ENCODE measurements at places on chromosomes 3 and 15.

DNA sequence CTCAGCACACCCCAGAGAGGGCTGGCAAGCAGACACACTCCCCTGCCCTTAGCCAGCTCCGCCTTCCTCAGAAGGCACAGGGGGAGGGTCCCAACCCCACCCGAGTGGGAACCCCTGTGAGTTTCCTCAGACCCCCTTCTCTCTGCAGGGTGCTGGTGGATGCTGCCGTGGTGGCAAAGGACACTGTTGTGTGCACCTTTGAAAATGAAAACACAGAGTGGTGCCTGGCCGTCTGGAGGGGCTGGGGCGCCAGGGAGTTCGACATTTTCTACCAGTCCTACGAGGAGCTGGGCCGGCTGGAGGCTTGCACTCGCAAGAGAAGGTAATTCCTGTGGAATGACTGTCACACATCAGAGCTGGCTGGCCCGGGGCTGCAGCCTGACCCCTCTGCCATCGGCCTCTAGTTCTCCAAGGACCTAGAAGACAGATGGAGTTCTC lies 149.4 kb downstream of the LRRK1 start:
- DNase-seq, result no peak

GRCh38 chr3:25648107-25648535 lies 16.6 kb downstream of the TOP2B start:
- peak; percentile 88 for DNase-seq

DNA sequence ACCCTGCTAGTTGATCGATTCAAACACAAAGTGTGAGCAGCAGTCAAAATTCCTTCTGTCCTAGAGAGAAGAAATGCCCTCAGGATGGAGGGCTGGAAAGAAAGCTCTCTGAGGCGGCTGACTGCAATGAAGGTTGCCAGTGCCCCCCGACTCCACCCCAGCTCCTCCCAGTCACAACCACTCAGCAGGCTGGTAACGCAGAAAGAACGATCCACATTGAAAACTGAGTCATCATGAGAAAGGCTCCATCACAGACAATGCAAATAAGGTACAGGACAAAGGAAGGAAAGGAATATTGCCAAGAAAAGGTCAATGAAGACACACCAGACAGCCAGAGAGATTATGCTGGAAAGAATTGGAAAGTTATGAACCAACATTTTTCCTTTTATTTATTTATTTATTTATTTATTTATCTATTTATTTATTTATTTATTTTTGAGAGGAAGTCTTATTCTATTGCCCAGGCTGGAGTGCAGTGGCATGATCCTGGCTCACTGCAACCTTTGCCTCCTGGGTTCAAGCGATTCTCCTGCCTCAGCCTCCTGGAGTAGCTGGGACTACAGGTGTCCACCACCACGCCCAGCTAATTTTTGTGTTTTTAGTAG lies 17.4 kb upstream of the VGLL4 start:
- DNase-seq, result no peak

DNA sequence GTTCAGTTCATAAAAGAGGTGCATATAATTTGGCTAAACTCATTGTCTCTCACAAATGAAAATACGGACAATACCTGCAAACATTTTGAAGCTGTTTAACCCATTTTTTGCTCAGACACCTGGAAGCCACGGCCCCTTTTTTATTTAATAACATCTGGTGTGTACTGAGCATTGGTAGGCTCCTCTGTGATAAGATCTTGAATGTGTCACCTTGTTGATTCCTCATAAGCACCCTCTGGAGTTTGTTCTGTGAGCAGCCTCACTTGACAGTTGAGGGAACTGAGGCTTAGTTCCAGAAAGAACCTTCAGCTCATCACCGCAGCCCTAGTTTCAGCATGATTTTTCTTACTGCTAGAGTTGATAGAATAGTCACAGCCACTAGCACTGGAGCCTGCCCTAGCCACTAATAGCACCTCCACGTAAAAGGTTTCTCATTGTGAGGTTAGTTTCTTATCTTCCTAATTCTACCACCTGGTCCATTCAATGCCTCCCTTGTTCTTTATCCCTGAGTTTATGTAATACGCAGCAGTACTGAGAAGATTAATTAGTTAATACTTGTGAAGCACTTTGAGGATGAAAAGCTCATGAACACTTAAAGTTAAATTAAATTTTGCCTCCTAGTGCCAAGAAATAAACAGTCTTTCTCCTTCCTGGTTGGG lies 71.9 kb downstream of the ITPR1 start:
- no peak for DNase-seq

DNA sequence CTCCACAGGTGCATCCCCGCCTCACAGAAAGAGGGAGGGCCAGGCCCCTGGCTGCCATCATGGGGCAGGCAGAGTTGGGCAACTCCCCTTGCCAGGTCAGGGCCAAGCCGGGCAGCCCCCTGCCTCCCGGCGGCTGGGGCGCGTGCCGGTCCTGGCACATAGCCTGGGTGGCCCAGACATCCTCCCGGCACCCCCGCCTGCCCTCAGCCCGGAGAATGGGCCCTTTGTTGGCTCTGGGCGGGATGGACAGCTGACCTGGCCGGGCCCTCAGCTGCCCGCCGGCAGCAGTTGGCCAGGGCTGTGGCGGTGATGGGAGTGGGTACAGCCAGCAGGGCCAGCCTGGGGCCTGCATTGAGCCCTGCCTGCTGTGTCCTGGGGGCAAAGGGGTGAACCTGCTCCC lies 16.5 kb downstream of the PLXNA1 start:
- no peak for DNase-seq

GRCh38 chr3:96813820-96814650 lies at the start of gene EPHA6:
Gene EPHA6, plus strand, starts transcription at chr3:96814594.
- DNase-seq, result no peak

GRCh38 chr15:74461847-74462511 lies 1.0 kb upstream of the UBL7 start:
- DNase-seq, result no peak

DNA sequence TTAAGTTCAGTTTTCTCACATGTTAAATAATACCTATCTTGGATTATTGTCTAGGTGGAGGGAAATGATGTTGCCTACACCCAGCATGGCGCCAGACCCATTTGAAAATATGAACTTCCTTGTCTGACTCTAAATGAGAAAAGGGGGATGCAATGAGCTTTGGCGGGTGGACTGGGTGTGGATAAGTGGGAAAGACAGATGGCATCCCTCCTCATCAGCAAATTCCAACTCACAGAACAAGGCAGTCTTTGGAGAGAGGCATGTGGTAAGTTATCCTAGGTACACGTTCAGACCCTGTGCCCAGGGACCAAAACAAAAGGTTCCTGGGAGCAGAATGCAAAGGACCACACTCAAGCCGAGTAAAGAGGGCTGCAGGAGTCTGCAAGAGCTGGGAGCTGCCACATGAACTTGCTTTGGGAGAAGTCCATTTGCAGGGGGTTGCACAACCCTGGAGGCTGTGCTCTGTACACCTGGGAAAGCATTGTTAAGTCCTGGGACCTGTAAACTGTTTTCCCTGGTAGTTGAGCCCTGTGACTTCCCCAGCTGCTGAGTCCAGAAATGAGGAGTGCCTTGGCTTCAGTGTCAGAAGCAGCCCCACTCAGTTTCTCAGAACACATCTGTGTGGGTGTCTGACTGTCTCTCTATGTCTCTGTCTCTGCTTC lies 102.3 kb upstream of the TPM1 start:
- no peak for DNase-seq

- no peak for DNase-seq
These were observed 55.2 kb downstream of the TMOD3 start for GRCh38 chr15:51884517-51885236.

GRCh38 chr3:121722411-121722810 lies 27.1 kb downstream of the GOLGB1 start:
- DNase-seq, result no peak

DNA sequence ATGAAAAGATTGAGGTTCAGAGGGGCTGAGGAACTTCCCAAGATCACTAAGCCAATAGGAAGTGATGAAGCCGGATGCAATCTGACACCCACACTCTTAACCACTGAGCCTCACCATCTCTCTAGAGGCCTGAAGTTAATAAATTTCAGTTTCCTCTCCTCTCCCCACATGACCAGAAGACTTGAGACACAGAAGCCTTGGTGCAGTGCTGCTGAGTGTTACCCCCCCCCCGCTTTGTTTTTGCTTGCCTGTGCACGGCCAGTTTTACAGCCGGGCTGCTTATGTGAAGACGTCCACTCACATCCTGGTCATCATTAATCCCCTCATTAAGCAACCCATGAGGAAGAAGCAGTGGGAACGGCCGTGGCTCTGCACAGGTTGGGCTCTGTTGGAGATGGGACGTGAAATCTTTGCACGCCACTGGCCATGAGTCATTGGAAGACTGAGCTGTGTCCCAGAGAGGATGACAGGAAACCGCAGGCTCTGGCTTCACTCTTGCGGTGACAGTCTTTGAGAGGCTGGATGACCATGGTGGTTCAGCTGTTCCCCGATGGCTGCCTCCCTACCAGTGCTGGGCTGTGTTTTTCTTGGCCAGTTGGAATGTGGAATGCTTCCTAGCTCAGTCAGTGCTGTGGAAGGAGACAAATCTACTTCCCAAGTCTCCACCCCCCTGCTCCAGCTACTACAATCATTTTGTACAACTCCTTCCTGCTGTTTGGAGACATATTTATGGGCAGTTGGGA lies 232.6 kb upstream of the LRTM1 start:
- no peak for DNase-seq

GRCh38 chr3:66481071-66482017 lies 19.5 kb downstream of the LRIG1 start:
- DNase-seq, result peak; percentile 19

- DNase-seq, result no peak
These were observed 1233.1 kb upstream of the ALCAM start for GRCh38 chr3:104133630-104134029.

- no peak for DNase-seq
These were observed 3.3 kb downstream of the CRYBG3 start for GRCh38 chr3:97825101-97825500.

- DNase-seq, result no peak
These were observed 1133.5 kb downstream of the ROBO1 start for GRCh38 chr3:78634316-78634715.

GRCh38 chr3:40871394-40871793 lies 327.9 kb upstream of the CTNNB1 start:
- DNase-seq, result no peak

DNA sequence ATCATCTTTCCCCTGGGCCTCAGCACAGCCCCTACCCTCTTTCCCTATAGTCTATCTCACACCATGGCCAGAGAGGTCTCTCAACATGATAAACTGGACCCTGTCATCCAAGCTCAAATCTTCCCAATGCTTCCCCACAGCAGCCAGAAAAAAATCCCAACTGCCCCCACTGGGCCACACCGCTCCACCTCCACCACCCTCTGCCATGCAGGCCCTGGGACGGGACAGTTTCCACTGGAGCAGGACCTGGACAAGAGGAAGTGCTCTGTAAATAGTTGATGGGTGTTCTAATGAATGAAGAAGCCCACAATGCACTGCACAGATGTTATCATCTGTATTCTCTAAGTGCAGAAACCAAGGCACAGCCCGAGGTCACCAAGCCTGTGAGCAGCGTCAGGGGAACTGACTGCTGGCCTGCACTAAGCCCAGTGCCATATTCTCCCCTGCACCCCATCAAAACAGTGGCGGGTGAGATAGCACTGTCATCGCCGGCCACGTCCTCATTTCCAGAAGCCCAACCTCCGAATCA lies 161.1 kb downstream of the NUP210 start:
- DNase-seq, result no peak

GRCh38 chr3:129549006-129549800 lies 6.2 kb downstream of the H1-8 start:
- DNase-seq, result no peak

DNA sequence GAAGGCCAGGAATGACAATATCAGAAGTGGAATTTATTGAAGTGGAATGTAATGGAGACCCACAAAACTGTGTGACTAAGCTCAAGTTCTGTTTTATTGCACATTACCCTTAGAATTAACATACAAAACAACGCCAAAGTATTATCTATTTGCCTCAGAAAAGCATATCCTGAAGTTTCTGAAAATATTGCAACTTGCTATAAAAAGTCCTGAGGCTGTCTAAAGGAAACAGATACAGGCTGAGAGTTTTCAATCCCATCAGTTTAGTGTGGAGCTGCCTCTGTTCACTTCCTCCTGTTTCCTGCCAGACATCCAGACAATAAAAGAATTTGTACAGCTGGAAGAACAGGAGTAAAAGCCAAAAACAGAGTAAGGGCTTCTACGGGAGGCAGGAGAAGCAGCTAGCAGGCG lies 108.8 kb downstream of the FBN1 start:
- no peak for DNase-seq

DNA sequence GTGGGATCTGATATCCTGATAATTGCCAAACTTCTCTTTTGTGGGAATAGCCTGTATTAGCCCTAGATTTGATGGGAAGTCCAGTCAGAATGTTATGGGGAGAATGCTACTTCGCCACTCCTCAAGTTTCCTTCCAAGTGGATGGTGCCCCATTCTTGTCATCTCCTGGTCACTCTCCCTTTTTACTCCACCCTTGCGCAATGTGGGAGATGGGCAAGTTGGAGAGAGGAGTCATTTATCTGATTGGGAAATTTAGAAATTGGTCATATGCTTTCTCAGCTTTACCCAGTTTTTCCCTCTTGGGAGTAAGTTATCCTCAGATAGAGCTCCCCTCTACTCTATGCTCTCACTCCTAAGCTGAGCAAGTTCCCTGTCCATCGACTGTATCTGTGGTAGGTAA lies 14.4 kb downstream of the FANCD2OS start:
- no peak for DNase-seq

- DNase-seq, result no peak
These were observed 11.5 kb upstream of the CMTM8 start for GRCh38 chr3:32226875-32227500.

- no peak for DNase-seq
These were observed 3.6 kb upstream of the RAD18 start for GRCh38 chr3:8966820-8967348.

GRCh38 chr3:161794551-161794950 lies 297.9 kb downstream of the OTOL1 start:
- DNase-seq, result no peak

GRCh38 chr3:145967043-145967442 lies 193.9 kb downstream of the PLOD2 start:
- DNase-seq, result no peak

DNA sequence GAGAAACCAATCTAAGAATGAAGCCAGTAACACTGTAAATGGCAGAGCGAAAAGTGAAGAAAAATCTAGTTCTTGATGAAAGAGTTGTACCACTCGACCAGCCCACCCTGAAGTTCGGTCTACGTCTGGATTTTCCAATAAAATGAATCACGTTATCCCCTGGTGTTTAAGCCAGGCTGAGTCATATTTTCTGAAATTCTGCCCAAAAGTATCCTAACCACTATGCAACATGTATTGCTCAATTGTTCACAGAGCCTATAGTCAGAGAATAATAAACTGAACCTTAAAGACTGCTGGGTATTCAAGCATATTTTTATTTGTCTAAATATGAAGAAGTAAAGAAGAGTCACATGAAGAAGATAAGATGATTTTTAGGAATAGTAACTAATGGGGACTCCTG lies 245.7 kb downstream of the FGF12 start:
- DNase-seq, result no peak

- no peak for DNase-seq
These were observed at the start of gene CFAP161 for GRCh38 chr15:81133782-81134461. Gene CFAP161, plus strand, starts transcription at chr15:81134270. Its CDS starts 60 bp downstream, at chr15:81134330.

GRCh38 chr3:179299999-179300613 lies 22.7 kb upstream of the ZNF639 start:
- no peak for DNase-seq

- no peak for DNase-seq
These were observed 22.6 kb downstream of the ZIC1 start for GRCh38 chr3:147431751-147432150.
